ENCODE measurements at places on chromosomes 2 and 18.

- no peak for DNase-seq
Measured at GRCh38 chr2:29066997-29067605, 7.2 kb downstream of the PCARE start.

DNA sequence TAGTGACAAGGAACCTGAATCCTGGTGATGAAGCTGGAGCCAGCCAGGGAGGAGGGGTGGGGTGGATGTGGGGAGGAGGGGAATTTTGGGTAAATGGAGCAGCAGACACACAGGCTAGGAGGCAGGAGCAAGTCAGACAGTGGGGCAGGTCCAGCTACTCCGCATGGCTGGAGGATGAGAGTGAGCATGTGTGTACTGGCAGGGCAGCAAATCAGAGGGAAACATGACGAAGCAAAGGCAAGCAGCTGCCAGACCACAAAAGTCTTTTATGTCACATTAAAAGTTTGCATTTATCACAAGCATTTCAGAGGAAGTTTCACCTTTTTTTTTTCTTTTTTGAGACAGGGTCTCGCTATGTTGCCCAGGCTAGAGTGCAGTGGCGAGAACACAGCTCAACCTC lies 11.9 kb upstream of the KIDINS220 start:
- DNase-seq, result no peak

DNA sequence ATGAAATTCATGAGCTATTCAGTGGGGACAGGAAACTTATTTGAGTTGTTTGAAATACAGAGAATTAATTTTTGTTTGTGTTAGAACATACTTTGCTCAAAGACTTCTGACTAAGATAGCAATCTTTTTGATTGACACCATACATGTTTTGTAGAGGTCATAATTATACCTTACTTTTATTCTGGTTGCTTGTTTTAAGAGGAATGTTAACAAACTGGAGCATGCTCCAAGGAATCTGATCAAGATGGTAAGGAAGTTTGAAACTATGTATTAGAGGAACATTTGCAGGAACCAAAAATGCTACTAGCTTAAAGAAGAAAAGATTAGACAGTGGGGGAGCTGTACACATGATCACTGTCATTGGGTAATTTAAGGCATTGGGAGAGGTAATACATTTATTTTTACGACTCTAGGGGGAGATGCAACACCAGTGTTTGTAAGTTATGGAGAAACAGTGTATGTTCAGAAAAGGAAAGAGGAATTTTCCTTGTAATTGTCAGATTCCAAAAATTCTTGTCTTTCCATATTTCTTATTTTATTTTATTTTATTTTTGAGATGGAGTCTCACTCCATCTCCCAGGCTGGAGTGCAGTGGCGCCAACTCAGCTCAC lies 8.0 kb downstream of the AGFG1 start:
- DNase-seq, result no peak

DNA sequence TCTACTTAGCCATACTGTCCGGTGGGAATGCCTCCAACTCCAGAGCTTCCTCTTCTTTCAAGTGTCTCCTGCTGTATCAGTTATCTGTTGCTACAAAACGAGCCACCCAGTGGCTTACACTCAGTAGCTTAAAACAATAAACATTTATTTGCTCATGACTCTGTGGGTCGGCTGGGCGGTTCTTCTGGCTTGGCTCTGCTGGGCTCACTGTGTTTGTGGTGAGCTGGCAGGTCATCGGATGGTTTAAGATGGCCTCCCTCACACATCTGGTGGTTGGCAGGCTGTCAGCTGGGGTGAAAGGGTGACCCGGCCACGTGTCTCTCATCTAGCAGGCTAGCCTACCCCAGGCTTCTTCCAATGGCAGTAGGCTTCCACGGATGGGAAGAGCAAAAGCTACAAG lies 122.4 kb upstream of the SLC1A4 start:
- no peak for DNase-seq

DNA sequence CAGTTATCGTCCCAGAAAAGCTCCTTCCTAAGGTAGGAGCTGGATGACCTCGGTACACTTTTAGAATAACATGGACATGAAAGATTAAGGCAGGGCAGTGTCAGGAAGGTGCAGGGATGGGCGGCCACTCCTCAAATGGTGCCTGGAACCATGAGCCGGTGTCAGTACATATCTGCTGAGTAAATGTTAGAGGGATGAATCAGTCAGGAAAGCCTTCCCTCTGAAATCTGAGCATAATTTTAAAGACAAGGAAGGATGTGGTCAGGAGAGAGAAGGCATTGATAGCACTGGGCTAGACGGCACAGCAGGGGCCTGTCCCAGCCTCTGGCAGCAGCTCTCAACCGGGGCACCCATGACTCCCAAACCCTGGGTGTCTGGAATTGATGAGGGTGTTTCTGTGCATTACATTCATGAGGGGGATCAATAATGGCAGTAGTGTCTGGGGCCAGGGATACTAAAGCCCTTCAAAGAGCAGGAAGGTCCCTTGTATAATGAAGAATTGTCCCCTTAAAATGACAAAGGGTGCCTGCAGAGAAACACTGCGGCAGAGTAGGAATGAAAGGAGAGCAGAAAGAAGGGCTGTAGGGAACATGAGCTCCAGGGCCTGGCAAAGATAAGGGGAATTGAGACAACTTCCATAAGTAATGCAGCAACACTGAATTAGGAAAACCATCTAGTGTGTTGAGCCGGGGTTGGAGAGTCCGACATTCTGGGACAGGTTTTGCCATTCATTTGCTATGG lies 162.3 kb upstream of the REV1 start:
- no peak for DNase-seq

GRCh38 chr2:149387411-149387810 lies 57.0 kb downstream of the LYPD6 start:
- no peak for DNase-seq

GRCh38 chr2:85137156-85137555 lies 4.0 kb downstream of the TCF7L1 start:
- no peak for DNase-seq

- no peak for DNase-seq
Measured at GRCh38 chr2:98028101-98028561, 32.4 kb upstream of the TMEM131 start.

GRCh38 chr2:205744074-205744591 lies 61.8 kb downstream of the NRP2 start:
- DNase-seq, result no peak

GRCh38 chr2:102356381-102356712 lies 751 bp downstream of the IL18R1 start:
- no peak for DNase-seq

- no peak for DNase-seq
Measured at GRCh38 chr2:183117226-183117625, 7.0 kb upstream of the NUP35 start.

DNA sequence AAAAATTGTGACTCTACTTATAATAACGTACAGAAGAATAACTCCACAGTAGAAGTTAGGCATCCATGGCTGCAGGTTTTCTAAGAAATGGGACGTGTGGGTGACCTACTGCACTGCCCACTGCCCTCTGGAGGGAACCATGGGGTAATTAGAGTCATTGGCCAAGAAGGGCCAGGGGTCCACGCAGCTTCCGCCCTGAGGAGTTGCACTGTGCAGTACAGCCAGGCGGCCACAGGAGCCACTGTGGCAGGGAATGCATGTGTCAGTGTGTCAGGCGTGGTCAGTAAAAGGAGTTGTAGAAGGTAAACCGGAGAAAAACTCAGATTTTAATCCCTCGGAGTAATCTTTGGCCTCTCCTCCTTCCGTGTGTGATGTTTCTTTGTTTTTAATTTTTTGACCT lies 24.8 kb downstream of the NCK2 start:
- DNase-seq, result no peak

DNA sequence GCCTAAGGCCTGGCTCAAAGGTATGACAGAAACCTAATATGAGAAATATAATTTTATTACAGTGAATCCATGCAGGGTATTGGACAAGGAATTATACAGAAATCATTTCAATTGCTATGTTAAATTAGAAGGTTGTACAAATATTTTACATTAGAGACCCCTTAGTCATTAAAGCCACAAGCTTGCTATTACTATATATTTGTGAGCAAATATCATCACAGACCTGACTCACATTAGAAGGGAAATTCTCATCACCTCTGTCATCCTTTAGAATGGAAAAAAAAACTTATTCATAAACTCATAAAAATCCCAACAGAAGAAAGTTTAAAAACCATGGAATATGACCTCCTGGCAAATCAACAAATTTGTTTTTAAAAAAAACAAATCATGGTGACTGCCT lies 277.9 kb downstream of the DCC start:
- no peak for DNase-seq

GRCh38 chr18:23608211-23608610 lies 21.9 kb upstream of the NPC1 start:
- no peak for DNase-seq

DNA sequence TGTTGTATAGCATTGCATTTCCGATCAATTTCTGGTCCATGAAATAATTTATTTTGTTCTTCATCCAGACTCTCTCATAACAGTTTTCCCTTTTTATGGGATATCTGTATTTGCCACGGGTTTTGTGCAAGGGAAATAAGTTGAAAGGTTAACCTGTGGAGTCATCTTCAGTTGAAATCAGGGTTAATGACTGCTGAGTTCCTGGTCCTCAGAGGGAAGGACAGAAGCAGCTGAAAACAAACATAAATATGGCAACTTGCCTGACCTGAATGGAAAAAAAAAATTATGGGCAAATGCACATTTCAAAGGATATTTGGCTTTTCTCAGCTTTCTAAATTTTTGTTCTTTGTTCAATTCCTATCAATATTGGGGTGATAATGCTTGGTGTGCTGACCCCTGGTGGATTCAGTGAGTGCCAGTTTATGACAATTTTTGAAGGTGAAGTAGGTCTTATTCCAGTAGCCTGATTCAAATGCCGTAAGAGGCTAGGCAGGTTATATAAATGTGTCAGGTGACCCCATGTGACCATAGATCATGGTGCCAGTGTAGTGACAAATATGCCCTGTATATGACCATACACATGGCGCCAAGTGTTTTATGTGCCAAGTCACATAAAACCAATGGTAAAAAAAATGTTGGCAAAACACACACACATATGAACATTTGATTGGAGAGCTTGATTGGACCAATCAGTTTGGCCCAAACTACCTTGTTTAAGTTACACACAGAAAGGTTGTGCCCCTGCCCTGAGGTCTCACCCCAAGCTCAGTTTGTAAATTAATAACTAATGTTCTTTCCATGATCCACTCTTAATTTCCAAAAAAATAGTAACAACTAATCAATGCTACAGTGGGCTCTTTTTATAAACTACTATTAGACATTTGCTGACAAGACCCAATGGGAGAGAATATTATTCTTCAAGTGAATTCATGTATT lies 47.6 kb upstream of the FAM124B start:
- no peak for DNase-seq

DNA sequence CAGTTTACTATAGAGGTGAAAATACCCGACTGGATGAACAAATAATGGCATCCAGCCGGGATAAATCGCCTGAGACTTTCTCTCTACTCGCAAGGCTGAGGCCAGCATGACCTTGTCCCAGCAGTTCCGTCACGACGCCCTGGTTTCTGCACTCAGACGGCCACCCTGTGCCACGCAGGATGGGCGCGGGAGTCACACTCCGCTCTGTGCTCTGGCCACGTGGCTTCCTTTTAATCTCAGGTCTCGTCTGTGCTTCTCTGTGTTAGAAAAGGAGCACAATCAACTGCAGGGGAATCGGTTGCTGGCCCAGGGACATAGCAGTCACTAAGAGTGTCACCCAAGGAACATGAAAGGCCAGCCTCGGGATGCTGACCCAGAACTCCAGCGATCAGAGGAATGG lies 194.7 kb upstream of the PXDN start:
- DNase-seq, result no peak
